ENCODE measurements at places on chromosomes 7 and 10. TPM values are rescaled to one million over a fixed set of nuclear protein-coding genes. Genes with fewer than 3 reads are reported as not detected.

PAX2 gene
- not detected for total RNA-seq

SUV39H2 gene
- total RNA-seq: 5.2 TPM

DNA sequence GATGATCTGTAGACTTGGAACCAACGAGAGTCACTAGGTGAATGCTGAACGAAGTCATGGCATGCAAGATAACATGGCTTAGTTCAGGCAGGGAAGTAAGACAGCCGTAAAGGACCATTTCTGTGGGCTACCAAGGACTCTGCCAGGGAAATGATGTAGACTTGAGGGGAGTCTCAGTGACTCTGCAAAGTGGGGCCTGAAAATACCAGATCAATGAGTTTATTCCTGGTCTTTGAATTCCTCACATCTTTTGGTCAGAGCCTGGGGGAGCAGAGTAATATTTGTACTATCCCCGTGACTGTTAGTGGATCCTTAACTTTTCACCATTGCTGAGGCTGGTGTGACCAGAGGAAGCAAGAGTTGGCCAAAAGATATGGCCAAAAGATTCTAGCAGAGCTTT is 60.7 kb upstream of the INHBA start:
- no peaks in the 10 kb centered on the region for H3K27me3 ChIP-seq
- H3K4me3 ChIP-seq: no peak overlapping the region
- DNase-seq: no peak
- H3K36me3 ChIP-seq: no peaks in the 10 kb centered on the region

GRCh38 chr10:62264702-62265436 is 3.8 kb downstream of the RTKN2 start:
- no peaks in the 10 kb centered on the region for H3K4me1 ChIP-seq
- no peak for DNase-seq
- no peaks in the 10 kb centered on the region for H3K36me3 ChIP-seq
- no peak overlapping the region for H3K27ac ChIP-seq

NSUN6 gene
- total RNA-seq: 13.5 TPM

GRCh38 chr10:124010563-124011131 is 82.8 kb downstream of the CHST15 start:
- no peak overlapping the region for H3K4me3 ChIP-seq
- H3K27me3 ChIP-seq: no peaks in the 10 kb centered on the region
- H3K4me1 ChIP-seq: no peaks in the 10 kb centered on the region
- DNase-seq: no peak
- peaks cover 2% of the 10 kb centered on the region for H3K36me3 ChIP-seq

Measured in aorta (tissue), 5 donors.